Tongue (tissue), 3 donors: ENCODE measurements at places on chromosomes 5 and 9.

DNA sequence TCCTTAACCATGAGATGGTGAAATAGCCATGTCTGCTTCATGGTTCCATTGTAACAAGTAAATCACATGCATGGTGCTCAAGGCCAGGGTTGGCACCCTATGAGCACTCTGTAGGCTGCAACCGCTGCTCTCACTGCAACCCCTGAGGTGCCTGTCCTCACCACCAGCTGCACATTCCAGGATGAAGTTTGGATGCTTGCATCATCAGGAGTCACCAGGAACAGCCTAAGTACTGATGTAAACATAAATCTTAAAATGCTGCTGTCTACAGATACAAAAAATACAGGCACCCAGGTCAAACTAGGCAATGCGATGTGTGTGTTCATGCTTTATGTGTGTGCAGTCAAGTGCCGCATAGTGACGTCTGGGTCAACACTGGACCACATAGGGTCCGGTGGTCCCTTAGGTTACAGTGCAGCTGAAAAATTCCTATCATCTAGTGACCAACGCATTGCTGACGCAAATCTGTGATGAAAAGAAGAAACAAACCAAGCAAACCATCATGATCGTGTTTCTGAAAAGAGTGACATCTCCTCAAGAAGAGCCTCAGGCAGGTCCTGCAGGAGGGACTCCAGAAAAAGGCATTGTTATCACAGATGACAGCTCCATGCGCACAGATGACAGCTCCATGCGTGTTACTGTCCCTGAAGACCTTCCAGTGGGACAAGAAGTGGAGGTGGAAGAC is 234.8 kb downstream of the AUH start:
- DNase-seq = no peak

GRCh38 chr5:127097278-127097677 is 24.0 kb upstream of the C5orf63 start:
- peak; percentile 24 for DNase-seq

GRCh38 chr9:37977851-37978480 is 74.0 kb upstream of the SLC25A51 start:
- DNase-seq = no peak

GRCh38 chr5:167633931-167634341 is 657.5 kb upstream of the WWC1 start:
- DNase-seq = no peak

- peak; percentile 83 for DNase-seq
Observed at GRCh38 chr9:87270221-87270847, 227.3 kb upstream of the DAPK1 start.

- no peak for DNase-seq
Observed at GRCh38 chr9:122379340-122379739, 8.5 kb downstream of the PTGS1 start.

DNA sequence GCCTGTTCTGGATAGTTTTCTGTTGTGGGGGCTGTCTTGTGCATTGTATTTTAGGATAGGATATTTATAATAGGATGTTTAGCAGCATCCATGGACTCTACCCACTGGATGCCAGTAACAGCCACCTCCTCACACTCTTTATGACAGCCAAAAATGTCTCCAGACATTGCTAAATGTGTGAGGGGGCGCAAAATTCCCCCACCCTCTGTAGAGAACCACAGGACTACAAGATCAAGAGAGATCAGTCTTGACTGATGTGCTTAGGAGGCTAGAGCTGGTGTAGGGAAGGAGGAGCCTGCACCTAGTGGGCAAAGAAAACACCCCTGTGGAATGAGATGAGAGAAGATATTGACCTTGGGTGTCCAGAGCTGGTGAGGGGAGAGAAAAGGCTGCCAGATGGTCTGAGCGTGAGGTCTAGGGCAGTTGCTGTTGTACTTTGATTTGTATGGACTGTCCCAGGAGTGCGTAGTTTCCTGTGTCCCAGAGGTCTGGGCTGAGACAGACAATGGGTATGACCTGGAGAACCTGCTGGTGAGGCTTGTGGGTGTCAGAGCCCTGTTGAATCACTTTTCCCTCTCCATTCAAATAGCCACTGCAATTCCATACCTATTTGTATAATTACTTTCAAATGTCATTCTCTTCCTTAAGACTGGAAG is 16.3 kb downstream of the DAPK1 start:
- no peak for DNase-seq

DNA sequence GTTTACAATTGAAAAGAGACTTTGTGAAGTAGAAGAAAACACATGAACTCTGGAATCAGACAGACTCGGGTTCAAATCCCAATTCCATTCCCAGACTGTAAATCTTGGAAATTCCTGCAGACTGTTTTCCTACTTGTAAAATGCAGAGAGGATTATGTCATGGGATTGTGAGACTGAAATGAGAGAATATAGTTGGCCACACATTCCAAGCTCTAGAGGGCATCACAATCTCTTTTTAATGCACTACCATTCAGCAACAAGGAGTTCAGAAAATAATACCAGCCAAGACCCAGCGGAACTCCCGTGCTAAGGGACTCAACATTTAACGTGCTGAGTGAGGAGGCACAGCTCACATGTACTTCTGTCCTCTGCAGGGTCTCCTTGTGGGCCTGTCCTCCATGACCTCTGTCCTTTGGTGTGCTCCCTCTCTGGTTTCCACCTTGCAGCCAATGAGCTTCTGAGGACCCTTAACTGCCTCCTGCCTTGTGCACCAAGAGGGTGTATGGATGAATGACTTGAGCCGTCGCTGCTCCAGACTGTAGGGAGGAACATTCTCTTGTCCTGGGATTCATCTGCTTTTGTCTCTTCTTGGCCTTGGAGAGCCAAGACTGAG is 263.5 kb downstream of the NTRK2 start:
- DNase-seq = no peak

DNA sequence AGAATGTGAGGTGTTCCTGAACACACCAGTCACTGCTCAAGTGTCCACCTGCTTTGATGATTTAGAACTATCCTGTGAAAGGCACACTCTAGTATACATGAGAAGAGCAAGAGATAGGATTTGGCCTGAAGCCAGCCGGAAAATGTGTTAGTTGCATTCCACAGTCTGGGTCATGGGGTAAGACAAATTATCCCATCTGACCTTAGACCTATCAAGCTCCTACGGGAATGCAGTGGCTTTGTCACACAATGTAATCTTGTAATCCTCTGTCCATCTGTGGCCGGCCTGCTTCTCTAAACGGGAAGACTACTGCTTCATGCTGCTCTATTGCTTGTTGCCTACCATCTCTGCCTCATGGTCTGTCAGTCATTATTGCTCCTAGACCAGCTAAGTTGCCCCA is 92.4 kb upstream of the PRRC1 start:
- peak; percentile 71 for DNase-seq

DNA sequence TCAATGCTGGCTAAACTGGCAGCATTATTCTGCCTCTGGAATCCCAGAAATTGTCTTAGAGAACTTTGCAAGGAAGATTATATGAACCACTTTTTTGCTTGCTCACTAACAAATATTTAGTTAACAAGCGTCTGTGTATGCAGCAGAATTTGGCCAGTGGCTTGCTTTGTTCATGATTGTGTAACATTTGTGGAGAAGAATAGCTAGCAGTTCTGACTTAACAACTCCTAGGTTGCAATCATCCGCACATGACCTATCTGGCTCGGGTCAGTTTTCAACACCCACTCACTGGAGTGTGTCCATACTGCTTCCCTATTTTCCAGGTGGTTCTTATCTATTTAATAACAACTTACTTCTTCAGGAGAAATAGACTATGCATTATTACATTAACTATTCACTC is 98.5 kb downstream of the SNX18 start:
- DNase-seq = no peak

DNA sequence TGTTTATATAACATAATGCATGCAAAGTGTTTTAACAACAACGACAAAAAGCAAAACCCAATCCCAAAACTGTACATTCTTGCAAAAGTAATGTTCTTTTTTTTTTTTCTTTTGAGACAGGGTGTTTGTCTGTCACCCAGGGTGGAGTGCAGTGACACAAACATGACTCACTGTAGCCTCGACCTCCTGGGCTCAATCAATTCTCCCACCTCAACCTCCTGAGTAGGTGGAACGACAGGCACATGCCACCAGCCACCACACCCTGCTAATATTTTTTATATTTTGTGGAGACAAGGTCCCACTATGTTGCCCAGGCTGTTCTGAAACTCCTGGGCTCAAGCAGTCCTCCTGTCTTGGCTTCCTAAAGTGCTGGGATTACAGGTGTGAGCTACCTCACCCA is 13.6 kb upstream of the HAVCR1 start:
- DNase-seq = no peak

- DNase-seq = no peak
Observed at GRCh38 chr9:108535526-108535925, 320.3 kb downstream of the ACTL7B start.

DNA sequence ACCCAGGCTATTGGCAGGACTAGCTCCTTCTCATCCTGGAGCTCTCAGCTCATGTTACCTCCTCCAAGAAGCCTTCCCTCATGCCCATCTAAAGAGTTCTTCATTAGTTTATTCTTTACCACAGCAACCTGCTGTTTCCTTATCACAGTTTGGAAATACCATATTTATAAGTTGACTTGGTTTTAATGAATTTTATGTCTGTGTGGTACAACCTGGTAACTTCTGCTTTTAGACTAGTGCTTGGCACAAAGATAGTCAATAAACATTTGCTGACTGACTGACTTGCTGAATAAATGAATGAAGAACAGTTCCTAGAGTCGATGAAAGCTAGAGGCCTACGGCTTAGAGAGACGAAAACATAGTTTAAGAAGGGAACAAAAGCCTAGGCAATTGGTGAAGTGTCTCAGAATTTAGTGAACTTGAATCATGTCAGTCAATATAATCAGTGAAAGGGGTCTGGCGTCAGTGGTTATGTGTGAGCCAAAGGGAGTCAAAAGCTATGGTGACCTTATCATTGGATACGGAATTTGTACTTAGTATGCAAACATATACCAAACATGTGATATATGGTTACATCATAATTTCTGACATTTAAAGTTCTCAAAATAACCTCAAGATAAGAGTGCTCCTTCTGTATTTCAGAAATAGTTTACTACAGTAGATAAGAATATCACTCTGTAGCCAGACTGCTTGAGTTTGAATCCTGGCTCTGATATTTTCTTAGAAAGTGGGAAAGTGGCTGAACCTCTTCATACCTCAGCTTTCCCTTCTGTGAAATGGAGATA is 239.5 kb downstream of the MCTP1 start:
- no peak for DNase-seq

DNA sequence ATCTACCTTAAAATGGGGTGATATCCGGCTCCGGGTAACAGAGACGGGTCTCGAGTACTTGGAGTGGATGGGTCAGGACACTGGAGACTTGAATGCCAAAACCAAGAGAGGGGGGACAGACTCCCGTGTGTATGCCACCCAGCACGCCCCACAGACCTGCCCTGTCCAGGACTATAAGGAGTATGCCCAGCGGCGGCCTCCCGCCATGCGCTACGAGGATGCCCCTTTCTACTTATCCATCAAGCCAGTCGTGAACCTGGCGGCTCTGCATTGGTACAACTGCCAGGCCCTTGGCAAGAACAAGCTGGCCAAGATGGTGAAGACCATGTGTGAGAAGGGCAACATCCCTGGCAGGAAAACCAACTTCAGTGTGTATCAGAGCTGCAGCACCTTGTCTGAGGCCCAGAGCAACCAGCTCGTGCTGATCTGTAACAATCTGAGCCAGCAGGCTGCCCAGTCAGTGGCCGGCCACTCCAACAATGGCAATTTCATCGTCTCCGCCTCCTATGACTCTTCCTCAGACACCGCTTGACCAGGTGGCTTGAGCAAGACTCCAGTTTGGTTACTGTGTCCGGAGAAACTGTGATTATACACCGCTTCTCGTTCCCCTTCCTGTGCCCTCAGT is 99.4 kb downstream of the INIP start:
- no peak for DNase-seq

- DNase-seq = no peak
Observed at GRCh38 chr9:16434526-16434925, 435.9 kb downstream of the BNC2 start.

DNA sequence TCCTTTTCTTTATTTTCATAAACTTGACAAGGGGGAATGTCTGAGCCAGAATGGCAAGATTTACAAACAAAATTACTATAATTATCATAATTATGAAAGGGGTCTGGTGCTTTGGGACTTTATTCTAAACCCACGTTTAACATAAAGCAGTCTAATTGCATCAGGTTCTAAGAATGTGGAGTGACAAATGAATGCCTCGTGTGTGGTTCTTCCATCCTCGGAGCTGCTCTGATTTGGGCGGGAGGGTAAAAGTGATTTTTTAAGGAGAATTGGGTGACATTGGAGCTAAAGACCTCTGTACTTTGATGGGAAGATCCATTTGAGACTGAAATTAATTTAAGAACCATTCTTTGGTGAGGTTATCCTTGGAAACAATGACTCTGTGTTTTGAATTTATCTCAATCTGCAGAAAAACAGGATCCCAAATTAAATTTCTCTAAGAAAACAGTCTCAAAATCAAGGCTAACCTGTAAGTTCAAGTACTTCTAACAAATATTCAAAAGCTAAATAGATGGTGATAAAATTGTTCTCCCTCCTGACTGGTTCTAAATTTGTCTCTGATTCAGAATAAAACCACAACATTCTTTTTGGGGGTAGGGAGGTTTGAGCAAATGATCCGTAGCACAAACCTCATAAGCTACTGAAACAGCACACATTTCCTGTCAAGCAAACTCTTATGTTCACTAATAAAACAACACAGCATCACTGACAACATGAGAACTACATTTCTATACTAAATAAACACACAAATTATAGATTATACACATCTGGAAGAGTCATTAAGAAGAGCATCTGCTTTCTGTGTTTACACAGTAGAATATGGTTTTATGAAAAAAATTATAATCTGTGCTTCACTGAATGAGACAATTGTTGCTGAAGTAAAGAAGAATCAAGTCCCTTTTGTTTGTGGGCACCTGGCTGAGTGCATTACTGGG is 85.5 kb downstream of the DCP2 start:
- peak; percentile 48 for DNase-seq

DNA sequence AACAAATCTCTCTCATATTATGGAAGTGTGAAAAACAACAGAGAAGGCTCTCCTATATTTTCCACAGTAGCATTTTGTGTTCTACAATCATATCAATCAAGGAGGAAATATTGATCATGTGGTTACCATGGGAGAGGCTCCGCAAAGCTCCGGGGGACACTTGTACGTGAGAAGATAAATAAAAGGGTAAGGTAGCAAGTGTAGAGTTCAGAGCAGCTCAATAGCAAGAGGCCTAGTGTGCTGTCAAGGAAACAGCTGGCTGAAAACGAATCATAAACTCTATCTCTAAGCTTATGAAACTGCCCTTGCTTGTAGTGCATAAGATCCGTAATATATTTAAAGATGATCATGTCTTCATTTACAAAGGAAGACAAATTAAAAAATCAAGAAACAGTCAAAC is 57.5 kb downstream of the CDH18 start:
- DNase-seq = no peak
